ENCODE measurements at places on chromosomes 11 and 22. TPM values are rescaled to one million over a fixed set of nuclear protein-coding genes. Genes with fewer than 3 reads are reported as not detected.

The TMEM191B gene
- 5.0 TPM for total RNA-seq

DNA sequence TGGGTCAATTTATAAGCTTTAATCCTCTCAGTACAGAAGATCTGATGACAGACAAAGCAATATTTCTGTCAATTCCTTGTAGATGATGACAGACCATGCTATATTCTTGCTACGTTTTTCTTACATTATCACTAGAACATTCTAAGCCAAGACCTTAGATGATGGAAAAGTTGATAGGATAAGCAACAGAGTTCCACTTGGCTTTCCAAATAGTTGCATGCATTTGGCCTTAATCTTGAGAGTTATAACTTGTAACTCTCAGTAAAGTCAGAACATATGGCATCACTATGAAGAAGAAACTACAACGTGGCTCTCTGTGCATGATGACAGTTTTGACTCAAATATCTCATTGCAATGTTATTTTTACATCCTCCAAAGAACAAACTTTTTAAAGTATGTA lies 544.3 kb upstream of the LRRC4C start:
- DNase-seq: no peak

DNA sequence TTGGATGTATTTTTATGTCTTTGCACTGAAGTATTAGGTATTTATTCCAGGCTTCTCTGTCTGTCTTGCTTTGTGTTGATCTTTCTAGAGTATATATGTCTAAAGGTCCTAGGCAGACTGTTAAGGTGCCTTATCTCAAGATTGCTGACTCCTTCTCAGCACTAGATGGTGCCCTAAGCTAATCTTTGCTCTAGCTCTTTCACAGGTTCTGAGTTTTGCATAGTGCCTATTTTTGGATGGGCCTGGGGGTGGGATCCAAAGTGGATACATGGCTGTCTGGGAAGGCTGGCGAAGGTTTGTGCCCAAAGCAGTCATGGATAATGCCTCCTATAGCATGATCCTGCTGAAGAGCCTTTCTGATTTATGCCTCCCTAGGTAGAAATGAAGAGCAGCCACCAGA lies 154.9 kb downstream of the TRPC6 start:
- peak; percentile 52 for DNase-seq

The MYO7A gene
- total RNA-seq: 2.3 TPM

The RFPL2 gene
- total RNA-seq: not detected

- no peak for DNase-seq
These were observed 88.3 kb downstream of the C22orf31 start for GRCh38 chr22:28973352-28973751.

- no peak for DNase-seq
These were observed 19.9 kb downstream of the ASCL2 start for GRCh38 chr11:2250485-2250884.

The FAM180B gene
- not detected for total RNA-seq

The INS gene
- total RNA-seq: not detected

The MUC5AC gene
- 6.9 TPM for total RNA-seq

DNA sequence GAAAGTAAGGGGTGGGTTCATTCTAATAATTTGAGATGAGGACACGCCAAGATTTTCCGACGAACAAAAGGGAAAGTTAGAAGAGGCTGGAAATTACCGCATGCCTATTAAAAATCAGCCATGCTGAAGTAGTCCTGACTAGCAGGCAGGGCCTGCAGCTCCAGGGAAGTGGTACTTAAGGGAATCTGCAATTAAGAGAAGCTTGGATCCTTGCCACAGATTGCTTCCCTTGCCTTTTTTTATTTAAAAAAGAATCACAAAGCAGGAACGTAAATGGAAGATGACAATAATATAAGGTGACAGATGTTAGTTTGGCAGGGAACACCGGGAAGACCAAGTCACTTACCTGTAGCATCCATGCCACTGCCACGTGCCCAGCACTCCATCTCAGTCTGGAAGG lies 359.3 kb downstream of the CADM1 start:
- DNase-seq: no peak

The LGR4 gene
- 41.7 TPM for total RNA-seq

The TTC36 gene
- total RNA-seq: not detected

GRCh38 chr22:48711669-48712068 lies 1116.0 kb downstream of the BRD1 start:
- DNase-seq: no peak

DNA sequence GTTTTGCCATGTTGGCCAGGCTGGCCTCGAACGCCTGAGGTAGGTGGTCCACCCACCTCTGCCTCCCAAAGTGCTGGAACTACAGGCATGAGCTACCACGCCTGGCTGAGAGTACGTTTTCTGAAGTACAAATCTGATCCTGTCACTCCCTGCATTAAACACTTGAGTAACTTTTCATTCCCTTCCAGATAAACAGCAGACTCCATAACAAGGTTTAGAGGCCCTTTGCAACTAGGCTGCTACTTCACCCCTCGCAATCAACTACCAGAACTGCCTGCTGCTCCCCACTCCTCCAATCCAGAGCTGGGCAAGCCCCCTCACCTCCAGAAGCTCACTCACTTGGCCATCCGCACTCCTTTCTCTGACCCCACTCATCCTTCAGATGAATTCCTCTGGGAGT lies 1.5 kb downstream of the KCTD14 start:
- DNase-seq: no peak

DNA sequence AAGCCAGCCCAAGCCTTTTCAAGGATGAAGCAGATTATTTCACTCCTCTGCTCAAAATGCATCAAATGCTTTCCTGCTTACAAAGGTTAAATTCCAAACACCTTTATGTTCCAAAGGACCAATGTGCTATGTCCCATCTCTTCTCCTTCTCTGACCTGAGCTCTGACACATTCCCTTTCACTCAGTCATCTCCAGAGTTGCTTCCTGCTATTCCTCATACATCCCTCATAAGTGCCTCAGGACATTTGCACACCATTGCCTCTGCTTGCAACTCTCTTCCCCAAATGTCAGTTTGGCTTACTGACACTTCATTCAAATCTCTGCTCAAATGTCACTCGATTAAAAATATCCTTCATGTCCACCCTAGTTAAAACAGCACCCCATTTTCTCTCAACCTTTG lies 53.3 kb upstream of the BMAL1 start:
- no peak for DNase-seq

DNA sequence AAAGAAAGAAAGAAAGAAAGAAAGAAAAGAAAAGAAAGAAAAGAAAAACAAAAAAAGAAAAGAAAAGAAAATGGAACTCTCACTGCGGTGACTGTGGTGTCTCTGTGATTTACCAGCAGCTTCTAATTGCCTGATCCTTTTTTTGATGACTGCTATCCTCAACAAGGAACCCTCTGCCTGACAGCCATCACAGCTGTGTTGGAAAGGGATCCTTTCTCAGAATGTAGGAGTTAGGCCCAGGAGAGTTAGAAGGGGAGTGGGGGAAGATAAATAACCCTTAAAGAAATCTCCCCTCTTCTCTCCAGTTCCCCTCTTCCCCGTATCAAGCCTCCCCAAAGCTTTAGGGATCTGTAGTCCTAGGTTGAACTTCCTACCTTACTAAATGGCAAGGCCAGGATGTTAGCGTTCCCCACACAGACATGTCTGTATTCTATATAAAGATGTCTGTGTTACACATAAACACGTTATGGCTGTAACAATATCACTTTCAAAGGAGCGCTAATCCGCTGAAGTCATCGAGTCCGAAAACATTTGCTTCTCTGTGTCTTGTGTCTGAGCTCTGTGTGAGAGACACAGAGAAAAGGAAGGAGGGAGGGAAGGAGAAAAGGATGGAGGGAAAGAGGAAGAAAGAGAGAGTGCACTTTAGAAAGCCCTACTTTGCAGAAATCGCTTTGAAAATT lies 26.8 kb upstream of the WT1 start:
- DNase-seq: no peak

The ARHGAP8 gene
- total RNA-seq: 38.1 TPM

DNA sequence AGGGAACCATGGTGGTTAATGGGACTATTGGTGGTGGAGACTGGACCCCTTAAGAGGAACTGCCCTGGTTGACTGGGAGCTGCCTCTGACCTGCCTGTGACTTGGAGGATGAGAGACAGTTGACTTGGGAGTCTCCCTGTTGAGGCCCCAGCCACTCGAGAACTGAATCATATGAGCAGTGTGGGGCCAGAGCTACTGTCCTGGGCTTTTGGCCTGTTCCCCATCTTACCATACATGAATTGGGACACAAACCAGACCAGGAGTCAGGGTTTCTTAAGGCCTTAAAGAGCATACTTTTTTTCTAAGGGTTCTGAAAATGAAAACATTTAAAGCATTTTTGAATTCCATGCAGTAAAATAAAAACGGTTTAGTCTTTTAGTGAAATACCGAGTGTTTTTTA lies 92.8 kb downstream of the TEAD1 start:
- no peak for DNase-seq

DNA sequence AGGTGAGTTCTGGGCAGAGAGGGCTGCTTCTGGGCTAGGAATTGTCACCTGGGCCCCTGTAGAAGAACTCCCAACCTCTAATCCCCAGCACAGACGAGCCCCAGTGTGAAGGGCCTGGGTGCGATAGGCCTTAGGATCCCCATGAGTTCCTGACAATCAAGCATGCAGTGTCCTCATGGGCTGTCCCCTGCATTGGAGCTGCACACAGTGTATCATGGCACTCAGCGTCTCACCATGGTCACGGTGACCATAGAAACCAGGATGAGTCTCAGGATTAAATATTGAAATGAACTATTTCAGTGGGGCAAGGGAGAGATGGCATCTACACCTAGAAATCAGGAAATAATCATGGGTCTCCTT lies 292 bp downstream of the SCGB2A1 start:
- no peak for DNase-seq

- no peak for DNase-seq
These were observed 7.8 kb upstream of the NAA40 start for GRCh38 chr11:63931045-63931444.

GRCh38 chr22:25172153-25172552 lies 27.5 kb upstream of the CRYBB3 start:
- DNase-seq: peak; percentile 50

- DNase-seq: no peak
These were observed 21.6 kb upstream of the MPPED1 start for GRCh38 chr22:43390166-43390565.

DNA sequence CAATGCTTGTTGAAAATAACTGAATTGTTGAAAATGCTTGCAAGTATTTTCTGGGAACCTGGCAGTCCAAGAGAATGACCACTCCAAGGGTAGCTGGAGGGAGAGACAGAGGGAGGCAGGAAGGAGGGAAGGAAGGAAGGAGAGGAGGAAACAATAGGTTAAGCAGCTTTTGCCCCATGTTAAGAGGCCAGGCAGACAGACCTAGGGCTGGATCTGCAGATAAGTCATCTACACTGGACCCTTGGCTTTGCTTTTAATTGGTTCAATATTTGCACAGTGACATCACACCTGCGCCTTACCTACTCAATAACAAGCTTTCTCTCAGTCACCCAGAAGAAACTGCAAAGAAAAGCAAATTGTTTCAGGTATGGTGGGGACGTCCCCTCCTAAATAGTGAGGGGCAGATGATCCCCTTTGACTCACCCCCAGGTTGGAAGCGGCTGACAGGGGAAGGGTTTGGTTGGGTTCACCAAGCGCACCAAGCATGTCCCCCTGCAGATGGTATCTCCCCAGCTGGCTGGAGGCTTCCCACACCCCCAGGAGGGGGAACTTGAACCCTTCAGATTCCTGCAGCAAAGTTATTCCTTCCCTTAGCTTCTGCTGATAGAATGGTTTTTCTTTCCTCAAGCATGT lies 24.3 kb downstream of the MYH9 start:
- no peak for DNase-seq

DNA sequence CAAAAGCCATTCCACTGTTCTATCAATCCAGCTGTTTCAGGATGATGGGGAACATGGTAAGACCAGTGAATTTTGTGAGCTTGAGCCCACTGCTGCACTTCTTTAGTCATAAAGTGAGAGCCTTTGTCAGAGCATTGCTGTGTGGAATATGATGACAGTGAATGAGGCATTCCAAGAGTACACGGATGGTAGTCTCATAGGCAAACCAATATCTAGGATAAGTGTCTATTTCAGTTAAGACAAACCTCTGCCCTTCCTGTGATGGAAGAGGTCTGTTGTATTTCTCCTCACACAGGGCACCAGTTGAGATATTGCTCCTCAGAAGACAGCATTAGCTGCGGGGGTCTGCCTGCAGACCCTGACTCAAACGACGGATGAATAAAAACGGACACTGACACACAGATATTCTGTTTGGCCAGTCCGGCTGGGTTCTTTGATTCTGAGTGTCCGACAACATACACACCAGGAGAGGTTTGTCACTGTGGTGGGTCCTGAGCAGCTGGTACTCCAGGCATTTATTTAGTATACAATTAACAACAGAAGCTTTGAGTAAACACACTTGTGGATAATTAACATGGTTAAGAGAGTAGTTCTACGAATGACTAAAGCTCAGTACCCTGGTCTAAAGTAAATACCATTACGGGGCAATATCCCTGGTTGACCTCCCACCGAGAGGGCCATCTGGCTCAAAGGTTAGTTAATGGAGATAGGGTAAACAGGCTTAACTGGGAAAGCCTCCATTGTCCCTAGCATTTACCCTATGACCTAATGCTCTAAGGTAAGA lies 121.7 kb downstream of the ZNF280B start:
- DNase-seq: no peak

The TRMU gene
- 56.3 TPM for total RNA-seq
